Activated CD8-positive, alpha-beta memory T cell treated with anti-CD3 and anti-CD28 coated beads for 1 hour (primary cell): ENCODE measurements at places on chromosomes 6 and 20.

- DNase-seq: no peak
These were observed 735 bp downstream of the SOBP start for GRCh38 chr6:107490566-107491137.

DNA sequence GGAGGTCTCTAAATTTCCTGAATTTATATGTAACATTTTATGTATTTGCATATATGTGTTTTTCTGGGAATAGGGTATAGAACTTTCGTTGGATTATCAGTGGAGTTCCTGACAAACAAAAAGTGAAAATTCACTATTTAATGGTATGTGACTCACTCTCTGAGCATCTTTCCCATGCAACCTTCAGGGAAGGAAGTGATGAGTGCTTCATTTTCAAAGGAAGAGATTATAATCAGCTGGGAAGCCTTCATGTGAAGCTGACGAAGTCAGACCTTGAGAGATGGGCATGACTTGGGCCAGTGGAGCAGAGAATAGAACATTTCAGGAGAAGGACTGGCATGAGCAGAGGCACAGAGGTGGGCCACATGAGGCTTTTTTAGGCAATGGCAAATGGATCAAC, 72.7 kb downstream of the FAXC start:
- no peak for DNase-seq

DNA sequence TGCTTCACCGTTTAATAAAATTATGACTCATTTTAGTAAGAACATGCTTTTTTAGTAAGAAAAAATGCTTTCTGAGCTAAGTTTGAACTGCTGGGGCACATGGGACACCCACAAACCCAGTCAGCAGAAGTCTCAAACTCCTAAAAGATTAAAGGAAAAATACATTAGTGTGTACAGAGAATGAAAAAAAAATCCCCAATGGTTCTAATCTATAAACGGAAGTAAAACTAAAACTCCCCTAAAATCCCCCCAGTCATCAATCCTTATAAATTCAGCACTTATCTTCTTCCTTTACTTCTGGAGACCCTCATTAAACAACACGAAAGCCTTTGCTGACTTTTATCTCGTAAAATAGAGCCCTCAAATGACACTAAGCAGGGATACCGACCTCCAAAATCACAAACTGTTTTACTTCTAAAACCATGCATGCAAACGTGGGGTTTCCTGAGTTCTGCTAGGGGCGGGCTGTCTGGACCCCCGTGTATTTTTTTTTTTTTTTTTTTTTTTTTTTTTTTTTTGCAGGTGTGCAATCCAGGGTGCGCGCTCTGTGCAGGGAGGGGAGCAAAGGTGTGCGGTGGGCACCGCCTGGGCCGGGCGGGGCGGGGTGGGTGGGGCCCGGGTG, 1.1 kb upstream of the MYB start:
- DNase-seq: no peak

DNA sequence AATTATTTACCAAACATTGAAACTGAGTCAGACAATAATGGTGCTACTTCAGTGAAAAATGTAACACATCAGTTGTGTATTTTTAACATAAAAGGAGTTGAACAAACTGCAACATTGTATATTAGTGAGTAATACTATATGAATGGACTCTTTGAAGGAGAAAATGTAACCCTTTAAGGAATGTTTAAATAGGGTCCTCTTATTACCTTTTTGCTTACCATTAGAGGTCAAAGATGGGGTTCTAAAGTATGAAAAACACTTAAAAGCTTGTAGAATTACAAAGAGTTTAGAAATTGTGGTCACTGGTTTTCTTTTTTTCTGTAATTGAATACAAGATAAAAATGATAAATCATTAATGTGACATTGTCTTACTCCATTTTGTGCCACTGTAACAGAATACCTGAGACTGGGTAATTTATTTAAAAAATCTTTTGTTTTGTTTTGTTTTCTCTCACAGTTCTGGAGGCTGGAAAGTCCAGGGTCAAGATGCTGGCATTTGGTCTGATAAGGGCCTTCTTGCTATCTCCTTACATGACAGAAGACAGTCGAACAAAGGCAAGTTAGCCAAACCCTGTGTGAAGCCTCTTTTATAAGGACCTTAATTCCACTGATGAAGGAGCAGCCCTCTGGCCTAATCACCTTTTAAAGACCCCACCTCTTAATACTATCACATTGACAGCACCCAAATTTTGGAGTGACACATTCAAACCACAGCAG, 43.2 kb downstream of the SESN1 start:
- no peak for DNase-seq

- no peak for DNase-seq
These were observed 766 bp downstream of the OLIG3 start for GRCh38 chr6:137493218-137494038.

DNA sequence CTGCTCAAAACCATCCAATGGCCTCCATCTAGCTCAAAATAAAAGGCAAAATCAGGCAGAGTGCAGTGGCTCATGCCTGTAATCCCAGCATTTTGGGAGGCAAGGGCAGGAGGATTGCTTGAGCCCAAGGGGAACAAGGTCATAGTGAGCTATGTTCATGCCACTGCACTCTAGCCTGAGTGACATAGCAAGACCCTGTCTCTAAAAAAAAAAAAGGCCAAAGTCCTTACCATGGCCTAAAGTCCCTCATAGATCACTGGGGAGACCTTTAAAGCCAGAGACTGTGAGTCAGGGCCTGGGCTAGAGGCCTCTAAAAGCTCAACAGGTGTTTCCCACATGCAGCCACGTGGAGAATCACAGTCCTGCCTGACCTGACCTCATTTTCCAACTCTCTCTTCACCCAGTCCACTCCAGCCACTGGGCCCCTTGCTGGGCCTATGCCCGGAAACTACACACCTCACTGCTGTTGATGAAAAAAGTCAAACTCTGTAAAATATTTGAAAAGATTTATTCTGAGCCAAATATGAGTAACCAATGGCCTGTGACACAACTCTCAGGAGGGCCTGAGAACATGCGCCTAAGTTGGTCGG, 28.2 kb upstream of the TAB2 start:
- no peak for DNase-seq

DNA sequence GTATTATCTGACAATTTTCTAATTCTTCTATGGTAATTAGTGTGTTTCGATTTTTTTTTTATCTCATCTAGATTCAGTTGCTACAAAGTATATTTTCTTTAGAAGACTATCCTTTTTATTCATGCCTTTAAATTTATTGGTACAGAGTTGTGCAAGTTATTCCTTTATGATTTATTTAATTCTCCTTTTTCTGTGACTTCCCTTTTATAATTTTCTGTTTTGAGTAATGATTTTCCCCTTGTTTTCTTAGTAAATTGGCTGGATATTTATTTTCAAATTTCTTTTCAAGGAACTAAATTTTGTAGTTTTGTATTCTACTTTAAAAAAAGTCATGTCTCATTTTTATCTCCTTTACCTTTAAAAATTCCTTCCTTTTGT, 2.4 kb upstream of the IL22RA2 start:
- no peak for DNase-seq

- DNase-seq: no peak
These were observed 26.1 kb upstream of the PYGB start for GRCh38 chr20:25221592-25222460.

DNA sequence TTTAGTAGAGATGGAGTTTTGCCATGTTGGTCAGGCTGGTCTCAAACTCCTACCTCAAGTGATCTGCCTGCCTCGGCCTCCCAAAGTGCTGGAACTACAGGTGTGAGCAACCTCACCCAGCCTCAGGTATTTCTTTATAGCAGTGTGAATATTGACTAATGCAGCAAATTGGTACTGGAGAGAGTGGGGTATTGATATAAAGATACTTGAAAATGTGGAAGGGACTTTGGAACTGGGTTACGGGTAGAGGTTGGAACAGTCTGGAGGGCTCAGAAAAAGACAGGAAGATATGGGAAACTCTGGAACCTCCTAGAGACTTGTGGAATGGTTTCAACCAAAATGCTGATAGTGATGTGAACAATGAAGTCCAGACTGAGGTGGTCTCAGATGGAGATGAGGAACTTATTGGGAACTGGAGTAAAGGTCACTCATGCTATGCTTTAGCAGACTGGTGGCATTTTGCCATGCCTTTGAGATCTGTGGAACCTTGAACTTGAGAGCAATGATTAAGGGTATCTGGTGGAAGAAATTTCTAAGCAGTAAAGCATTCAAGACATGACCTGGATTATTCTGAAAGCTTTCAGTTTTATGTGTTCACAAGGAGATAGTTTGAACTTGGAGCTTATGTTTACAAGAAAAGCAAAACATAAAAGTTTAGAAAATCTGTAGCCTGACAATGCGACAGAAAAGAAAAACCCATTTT, 127.2 kb downstream of the DTNBP1 start:
- DNase-seq: no peak

GRCh38 chr6:127900935-127901334, at the start of gene THEMIS:
Gene THEMIS (minus strand): TSS chr6:127901058. CDS start chr6:127900932, 126 bp downstream.
- DNase-seq: no peak

GRCh38 chr6:70717038-70717801, 49.5 kb downstream of the SMAP1 start:
- no peak for DNase-seq

DNA sequence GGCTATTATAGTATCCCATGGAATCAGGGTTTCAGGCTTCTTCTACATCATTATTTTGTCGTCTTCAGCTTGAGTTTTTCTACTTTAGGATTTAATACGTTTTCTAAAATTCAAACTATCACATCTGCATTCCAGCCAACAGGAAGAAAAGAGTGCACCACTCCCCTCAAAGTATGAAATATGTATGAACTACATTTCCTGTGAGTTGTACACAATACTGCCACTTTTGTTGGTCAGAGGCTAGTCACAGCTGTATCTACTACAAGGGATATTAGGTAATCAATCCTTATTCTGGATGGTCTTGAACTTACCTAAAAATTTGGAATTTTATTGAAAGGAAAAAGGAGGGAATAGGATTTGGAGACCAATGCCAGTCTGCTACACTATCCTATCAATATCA, 235.6 kb upstream of the TBX18 start:
- DNase-seq: no peak

DNA sequence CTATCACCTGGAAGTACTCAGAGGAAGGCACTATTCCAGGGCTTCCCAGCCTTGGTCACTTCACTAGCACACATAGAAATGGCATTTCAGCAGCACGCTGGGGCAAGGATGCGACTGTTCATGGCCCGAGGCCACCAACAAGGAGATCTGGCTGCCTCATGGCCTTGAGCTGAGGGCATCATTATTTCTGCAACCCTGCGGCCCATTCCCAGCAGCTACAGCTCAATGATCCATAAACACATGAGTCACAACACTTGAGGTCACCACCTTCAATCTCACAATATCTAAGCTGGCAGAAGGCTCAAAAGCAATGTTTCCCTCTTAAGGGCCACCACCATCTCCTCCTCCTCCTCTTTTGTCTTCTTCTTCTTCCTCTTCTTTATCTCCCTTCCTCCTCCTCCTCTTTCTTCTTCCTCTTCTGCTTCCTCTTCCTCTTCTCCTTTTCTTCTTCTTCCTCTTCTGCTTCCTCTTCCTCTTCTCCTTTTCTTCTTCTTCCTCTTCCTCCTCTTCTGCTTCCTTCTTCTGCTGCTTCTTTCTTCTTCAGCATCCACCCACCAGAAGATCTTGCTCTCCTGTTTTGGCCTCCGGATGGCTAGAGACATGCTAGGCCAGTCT, 382.9 kb upstream of the CNR1 start:
- DNase-seq: no peak

DNA sequence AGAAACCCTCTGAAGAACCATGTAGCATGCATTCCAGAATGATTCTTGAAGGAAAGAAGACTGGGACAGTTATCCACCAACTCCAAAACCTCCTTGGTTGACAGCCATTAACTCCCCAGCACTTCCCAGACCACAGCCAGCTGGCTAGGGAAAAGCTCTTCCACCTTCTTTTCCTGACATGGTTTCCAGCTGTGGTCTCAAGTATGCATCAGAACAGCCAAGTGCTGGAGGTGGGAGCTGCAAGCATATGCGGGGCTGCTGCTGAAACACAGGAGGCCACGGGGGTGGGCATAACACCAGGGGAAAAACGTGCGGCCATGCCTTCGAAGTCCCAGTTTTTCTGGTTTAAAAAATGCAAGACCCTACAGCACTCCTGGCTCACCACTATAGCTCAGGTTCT, 108.0 kb upstream of the FAM184A start:
- DNase-seq: no peak

GRCh38 chr6:90008189-90008907, 114.1 kb downstream of the GJA10 start:
- DNase-seq: no peak

- peak; percentile 61 for DNase-seq
These were observed at the start of gene NCOA7 for GRCh38 chr6:125790358-125791150. Gene NCOA7 (plus strand): TSS chr6:125790960. CDS start chr6:125815355, 24,395 bp downstream.

GRCh38 chr6:53172468-53172803, 23.8 kb upstream of the GCM1 start:
- DNase-seq: no peak

GRCh38 chr6:154931711-154932424, 63.2 kb upstream of the TIAM2 start:
- no peak for DNase-seq
